ENCODE measurements at places on chromosomes 6 and 20.
A peak's percentile ranks its signal among the peaks of the same experiment; 100 is the strongest.

GRCh38 chr6:35547676-35548075 lies 35.0 kb upstream of the TULP1 start:
- no peak for DNase-seq

DNA sequence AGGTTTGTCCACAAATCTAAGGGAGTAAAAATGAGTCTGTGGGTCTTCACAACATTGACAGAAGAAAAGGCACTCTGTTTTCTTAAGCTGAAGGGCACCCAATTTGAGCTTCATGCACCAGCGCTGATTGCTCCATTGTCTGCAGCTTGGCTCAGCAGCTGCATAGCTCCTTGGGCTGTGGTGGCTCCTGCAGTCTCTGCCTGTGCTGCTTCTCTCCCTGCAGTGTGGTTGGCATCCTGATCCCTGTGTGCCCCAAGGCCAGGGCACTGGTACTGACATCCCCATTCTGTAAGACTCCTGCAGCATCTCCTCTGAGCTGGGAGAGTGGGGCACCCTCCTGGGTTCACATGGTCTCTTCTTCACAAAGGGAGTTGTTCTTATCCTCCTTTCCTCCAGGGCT lies 83.2 kb upstream of the B3GAT2 start:
- DNase-seq, result no peak

- DNase-seq, result no peak
Measured at GRCh38 chr6:13654496-13654895, 39.4 kb downstream of the NOL7 start.

DNA sequence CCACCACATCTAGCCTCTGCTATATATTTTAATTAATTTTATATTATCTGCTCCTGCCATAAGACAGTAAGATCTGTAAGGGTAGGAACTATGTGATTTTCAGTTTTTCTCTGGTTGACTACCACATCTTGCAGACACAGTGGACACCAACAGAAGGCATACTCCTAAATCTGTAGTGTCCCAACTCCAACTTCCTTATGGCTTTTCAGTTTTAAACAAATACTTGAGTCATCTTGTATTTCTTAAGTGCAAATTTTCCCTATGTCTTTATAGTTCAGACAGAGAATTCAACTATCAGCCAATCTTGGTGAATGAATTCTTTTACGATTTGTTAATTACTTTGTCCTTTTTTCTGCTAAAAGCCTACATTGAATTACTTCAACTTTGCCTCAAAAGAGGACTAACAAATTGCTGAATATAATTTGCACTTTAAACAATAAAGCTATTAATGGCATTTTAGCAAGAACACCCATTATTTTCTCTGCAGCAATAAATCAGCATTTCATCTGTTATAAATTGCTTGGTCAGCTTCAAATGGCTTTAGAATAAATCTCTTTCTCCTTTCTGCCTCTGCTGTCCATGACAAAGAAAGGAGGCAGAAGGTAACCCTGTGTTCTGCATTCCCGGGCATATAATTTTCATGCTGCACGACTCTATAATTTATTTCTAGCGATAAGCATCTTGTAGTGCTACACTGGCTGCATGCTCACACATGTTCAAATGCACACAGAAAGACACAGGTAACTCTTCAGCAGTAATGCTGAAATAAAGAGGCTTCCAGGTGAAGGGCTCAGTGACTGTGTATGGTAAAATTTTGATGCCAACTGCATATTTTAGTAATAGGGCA lies 144.8 kb downstream of the BACH2 start:
- DNase-seq, result no peak

DNA sequence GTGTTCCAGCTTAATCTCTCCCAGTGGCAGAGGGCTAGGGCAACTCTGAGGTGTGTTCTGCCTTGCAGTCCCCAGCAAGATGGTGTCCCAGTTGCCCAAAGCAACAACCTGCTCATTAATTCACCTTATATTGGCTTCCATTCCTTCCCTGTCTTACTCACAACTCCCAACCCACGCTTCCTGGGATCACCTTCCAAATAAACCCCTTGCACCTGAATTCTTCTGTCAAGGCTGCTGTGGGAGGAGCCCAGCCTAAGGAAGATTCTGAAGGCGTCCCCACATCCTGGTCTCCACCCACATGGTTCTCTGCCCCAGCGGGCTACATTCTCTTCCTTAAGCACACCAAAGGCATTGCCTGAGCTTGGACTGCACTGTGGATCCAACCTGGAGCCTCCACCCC lies 116.6 kb upstream of the MAFB start:
- DNase-seq, result no peak

- no peak for DNase-seq
Measured at GRCh38 chr6:43738877-43739641, 31.0 kb upstream of the VEGFA start.

DNA sequence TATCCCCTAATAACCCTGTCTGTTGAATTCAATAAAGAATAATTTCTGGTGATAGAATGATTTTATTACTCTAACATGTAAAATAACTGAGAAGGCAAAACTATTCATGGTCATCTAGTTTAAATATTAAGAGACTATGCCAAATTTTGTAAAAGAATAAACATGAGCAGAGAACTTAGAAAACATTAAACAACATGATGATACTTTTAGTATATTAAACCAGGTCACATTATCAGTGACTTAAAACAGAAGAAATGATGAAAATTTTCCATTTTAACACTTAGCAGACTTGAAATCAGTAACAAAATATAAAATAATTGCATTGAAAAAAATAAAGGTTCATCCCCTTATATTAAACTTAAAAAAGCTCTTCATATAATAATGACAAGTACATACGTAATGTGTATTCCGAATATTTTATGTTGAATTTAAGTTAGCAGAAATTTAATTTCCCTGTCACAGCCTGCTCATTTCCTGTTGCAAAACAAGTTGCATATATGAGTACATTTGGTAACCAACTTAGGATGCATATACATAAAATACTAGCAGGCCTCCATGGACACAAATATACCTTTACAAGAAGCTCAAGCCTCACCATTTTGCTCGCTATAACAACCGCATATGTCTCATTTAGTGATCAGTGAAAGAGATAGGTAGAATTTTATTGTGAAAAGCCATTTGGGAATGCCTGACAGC lies 40.6 kb downstream of the DTNBP1 start:
- DNase-seq, result no peak

DNA sequence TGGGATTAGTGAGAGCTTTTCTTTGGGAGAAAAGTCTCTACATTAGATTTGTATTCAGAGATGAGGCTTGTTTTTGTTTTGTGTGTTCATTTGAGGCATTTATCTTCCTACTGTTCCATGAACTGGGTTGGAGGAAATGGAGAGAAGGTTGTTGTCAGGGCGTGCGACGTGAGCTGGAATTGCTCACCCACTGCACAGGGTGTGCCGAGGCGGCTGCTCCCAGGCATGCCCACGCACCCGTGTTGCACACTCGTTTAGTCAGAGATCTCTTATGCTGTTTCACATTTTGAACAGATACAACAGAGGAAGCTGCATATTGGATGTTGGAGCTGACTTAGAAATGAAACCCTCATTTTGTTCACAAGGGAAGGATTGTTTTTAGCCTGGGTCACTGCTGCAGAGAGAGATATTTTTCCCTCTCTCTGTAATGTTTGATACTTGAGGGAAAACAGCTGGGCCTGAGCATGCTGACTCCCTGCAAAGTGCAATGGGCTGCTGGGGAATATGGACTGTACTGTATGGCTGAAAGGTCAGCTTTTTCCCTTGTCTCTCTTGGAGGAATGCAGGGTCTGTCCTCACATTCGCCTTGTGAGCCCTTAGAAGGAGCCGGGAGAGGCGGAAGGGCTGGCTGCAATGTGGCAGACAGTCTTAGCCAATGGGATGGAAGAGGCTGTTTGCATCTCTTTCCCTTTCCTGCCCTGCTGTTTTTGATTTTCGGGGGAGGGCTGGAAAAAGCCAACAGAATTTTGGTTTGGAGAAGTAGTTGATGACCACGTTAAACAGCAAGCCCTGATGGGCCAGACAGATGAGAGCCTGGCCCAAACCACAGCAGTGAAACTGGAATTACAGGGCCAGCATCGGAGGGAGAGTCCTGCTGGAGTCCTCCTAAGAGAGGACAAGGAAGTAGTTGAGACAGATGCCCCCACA lies 170.8 kb downstream of the SASH1 start:
- no peak for DNase-seq

GRCh38 chr6:87336367-87336766 lies 7.3 kb upstream of the GJB7 start:
- no peak for DNase-seq

DNA sequence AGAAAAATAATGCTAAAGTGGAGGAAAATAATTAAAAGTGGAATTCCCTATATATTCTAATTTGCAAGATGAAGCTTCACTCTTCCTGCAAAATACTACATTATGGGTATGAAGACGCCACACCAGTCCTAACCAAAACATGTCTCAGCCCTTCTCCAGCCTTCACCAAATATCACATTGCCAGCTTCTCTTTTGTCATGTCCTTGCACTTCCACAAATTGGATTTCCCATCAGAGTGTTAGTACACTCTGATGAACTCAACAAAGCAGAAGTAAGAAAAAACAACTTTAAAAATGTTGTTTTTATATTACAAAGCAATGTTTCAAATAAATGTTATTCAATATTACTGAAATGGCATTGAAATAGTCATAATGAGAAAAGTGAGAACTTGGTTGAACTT lies 62.4 kb upstream of the RNF146 start:
- DNase-seq, result no peak

- peak; percentile 19 for DNase-seq
Measured at GRCh38 chr20:53899351-53900167, 170.8 kb downstream of the BCAS1 start.

DNA sequence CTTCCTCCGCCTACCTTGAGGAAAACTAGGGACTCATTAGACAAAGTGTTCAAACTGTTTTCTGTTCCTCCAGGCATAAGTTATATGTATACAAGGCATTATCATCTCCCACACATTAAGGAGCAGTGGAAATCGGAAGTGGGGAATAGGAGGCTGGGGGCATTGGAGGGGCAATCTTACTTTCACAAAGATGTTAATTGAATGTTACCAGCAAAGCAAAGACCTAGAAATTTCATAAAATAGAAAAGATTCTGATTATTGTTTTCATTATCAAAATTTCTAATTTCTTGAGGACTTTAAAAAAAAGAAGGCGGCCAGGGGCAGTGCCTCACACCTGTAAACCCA lies 501.7 kb upstream of the JARID2 start:
- no peak for DNase-seq

DNA sequence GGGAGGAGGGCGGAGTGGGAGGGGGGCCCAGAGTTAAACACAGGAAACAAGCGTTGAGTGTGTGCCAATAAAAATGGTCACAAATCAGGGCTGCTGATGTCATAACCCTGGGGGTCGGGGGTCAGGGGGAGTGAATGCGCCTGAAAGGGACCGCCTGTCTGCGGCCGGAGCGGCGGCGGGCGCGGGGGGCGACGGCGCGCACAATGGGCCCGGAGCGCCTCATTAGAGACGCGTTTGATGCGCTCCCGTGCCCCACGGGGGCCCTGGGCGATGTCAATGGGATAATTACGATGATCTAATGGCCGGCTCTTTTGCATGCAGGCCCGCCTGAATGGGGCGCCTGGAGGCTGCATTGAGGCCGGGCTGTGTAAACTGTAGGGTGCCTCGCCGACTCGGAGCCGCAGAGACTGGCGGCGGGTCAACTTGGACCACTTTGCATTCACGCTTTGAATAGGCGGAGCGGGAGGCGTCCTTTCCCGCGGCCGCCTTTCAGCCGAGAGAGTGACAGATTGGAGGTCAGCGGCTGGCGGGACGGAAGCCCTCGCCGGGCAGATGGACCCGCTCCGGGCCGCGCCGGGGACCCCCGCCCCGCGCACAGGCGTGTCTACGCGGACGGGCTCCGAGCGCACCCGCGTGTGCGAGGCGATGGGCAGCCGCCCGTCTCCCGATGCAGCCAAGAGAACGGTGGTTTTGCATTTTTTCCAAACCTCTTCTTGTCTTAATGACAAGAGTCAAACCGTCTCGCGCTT lies 296.1 kb downstream of the TFAP2C start:
- DNase-seq, result peak; percentile 57

DNA sequence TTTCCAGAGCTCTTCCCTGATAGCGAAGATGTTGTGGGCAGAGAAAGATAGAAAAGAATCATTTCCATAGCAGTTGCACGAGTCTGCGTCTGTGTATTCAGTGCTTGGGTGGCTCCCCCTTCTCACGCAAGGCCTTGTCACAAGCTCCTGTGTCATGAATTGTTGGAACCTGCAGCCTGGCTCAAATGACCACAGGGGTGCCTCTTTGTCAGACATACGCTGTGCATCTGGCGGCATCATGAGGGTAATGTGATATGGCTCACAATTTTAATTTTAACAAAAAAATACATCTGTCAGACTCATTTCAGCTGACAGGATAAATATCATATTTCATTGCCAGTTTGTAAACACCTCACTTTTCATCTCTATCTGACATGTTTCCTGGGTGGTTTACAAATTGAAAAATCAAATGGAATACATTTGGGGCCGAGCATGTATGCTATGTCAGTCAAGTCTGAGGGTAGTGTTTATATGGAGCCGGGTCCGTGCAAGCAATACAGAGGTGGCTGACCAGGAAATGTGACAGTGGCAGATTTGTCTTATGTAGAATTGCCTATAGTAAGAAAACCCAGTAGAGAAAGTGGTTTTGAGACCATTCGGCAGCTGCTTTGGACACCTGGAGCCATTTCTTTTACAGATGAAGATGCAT lies 90.9 kb downstream of the CAP2 start:
- DNase-seq, result peak; percentile 88

DNA sequence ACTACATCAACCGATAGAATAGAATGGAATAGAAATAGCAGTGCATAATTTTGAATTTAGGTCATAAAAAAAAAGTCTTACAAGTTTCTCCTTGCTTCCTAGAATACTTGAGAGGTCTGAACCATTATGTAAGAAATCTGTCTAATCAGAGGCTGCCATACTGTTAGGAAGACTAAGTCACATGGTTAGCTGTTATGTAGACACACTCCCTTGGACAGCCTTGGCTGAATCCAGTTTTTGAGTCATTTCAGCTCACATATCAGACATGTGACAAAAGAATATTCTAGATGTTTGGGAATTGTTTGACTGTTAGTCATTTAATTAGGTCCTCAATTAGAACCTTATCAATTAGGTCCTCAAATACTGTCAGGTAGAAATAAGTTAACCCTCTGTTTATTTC lies 1601.4 kb downstream of the GRIK2 start:
- DNase-seq, result no peak

- DNase-seq, result no peak
Measured at GRCh38 chr20:50904067-50904570, 27.1 kb downstream of the ADNP start.

- no peak for DNase-seq
Measured at GRCh38 chr6:15819226-15819625, 156.4 kb upstream of the DTNBP1 start.

Measured in NCI-H345 (cell line).